GM23338 (cell line): ENCODE measurements at places on chromosomes 12 and 14.
A peak's percentile ranks its signal among the peaks of the same experiment; 100 is the strongest.

DNA sequence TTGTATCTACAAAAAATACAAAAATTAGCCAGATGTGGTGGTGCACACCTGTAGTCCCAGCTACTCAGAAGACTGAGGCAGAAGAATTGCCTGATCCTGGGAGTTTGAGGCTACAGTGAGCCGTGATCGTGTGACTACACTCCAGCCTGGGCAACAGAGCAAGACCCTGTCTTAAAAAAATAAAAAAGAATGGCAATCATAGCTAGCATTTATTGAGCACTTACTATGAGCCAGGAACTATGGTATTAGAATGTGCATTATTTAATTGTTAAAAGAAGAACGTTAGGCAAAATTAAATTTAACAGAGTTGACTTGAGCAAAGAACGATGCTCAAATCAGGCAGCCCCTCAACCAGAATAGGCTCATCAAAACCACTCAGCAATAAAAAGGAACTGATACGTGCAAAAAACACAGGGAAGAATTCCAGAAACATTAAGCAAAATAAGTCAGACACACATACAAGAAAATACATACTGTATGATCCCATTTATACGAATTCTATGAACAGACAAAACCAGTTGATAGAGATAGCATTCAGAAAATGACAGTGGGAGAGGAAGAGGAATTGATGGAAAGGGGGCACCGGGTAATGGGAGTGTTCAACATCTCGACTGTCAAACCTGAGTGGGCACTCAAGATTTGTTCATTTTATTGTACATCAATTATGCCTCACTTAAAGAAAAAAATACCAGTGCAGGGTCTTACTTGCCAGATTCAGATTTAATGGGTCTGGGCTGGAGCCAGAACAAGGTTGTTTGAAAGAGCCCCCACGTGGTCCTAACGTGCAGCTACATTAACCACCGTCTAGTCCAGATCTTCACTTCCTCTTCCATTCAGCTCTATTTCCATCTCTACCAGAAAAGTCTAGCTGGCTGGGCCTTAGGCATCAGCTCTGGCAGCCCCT is 8.0 kb downstream of the SCNN1A start:
- DNase-seq: no peak

DNA sequence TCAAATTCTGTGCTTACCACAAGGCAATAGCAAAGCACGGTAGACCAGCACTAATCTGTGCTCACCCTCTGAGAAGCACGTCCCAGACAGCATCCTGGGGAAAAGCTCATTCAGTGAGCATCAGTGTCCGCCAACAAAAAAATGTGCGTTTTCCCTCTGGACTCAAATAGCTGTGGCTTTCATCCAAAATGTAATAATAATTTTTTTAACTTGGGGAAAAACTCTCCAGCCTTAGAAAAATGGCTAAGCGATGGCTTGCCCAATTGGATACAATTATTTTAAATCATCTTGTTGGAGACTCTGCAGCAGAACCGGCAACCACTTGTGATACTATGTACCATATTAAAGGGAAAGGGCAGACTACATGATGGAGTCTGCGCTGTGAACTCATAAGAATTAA is 1.1 kb upstream of the KRT77 start:
- no peak for DNase-seq

DNA sequence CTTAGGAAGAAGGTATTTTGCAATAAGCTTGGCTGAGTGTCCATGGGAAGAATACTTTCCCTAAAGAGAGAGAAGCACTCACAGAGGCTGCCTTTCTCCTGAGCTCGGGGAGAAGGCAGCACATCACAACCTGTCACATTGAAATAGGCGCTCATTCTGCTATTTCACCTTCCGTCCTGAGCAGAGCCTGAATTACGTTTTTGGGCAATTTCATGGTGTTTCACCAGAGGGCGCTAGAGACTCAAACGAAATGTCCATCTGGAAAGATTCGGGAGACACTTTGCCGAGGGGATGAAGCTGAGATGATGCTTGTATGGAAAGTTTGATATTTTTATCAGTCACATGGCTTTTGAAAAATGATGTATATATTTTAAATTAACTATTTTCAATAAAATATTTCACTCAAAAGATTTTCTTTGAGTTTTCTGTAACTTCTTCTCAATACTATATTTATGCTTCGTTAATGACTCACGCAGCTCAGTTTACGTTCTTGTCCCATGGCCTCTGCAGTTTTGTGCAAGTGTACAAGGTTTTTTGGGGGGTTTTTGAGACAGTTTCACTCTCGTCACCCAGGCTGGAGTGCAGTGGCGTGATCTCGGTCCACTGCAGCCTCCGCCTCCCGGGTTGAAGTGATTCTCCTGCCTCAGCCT is 17.4 kb upstream of the B4GALNT3 start:
- DNase-seq: peak; percentile 83

DNA sequence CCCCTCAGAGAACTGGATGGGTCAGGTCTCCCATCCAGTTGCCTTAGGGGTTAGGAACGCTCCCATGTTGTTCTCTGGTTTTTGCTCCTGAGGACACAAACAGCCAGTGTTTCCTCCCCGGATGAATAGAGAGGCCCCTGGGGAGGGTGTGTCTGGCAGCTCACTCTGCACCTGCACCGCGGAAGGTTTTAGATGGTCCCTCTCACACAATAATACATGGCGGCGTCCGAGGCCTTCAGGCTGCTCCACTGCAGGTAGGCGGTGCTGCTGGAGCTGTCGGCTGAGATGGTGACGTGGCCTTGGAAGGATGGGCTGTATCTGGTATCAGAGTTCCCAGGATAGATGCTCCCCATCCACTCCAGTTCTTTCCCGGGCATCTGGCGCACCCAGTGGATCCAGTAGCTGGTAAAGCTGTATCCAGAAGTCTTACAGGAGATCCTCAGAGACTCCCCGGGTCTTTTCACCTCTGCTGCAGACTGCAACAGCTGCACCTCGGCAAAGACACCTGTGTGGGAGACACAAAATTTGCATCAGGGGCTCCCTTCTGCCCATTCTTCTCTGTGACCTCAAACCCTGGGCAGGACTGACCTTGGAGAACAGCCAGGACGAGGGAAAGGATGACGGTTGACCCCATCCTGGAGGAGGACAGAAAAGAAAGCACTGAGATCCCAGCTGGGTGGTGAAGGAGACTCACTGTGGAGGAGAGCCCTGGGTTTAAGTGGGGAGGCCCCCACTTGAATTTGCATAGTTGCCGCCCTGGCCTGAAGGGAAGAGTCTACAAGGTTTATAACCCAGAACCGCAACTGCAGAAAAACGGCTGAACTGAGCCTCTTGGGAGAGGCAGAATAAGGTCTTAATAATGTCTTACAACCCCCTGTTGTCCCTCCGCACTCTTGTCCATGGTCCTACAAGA is 1324.8 kb downstream of the TMEM121 start:
- DNase-seq: no peak
